ENCODE measurements at places on chromosomes 7 and 10.

GRCh38 chr7:91034459-91035368 is 229.5 kb upstream of the FZD1 start:
- peak; percentile 20 for DNase-seq

- no peak for DNase-seq
Observed at GRCh38 chr10:75696536-75696935, 265.1 kb downstream of the LRMDA start.

- DNase-seq, result no peak
Observed at GRCh38 chr10:110057456-110057855, 49.7 kb downstream of the ADD3 start.

- no peak for DNase-seq
Observed at GRCh38 chr7:25009257-25009656, 29.3 kb upstream of the OSBPL3 start.

DNA sequence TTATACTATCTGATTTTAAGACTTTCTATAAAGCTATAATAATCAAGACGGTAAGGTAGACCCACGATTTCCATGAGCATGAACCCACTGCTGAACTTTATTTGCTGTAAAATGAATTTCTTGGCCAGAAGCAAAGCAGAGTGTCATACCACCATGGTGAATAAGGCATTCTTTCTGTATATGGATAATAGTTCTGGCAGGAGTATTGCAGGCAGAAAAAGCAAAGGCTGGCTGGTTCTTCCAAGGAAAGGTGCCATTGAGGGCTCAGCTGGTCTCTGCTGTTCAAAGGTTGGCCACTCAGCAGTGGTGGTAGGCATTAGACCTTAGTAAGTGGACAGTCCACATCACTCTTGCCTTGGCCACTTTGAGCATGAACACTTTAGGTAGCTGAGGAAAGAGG is 104.1 kb upstream of the KCNMA1 start:
- no peak for DNase-seq
